Inflammatory macrophage (primary cell): ENCODE measurements at places on chromosomes 5 and 9.

DNA sequence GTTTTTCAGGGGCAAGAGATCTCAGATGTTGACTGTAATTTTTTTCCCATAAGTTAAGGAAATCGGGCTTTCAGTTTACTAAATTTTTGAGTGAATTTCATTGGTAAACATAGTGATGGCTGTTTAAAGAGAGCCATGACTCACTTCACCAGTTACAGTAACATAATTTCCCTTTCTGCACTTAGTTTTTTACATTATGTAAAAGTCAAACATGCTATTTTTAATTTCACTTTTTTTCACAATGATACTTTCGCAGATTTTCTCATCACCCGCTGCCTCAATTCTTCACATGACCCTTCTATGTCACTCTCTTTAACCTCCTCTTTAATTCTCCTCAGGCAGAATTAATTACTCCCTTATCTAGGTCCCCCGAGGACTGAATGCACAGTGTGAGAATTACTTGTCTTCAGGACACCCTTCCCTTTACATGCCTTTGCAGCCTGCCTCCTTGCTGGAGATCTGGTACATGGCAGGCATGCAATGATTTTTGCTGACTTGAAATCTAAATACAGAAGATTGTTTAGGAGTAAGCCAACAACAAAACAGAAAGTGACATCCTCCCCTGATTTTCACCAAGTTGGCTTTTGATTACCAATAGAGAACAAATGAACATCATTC lies 217.5 kb upstream of the S1PR3 start:
- no peak for DNase-seq

GRCh38 chr5:129172580-129172979 lies 78.0 kb downstream of the ISOC1 start:
- no peak for DNase-seq

GRCh38 chr5:35608881-35609779 lies 8.5 kb upstream of the SPEF2 start:
- DNase-seq = no peak

- peak; percentile 25 for DNase-seq
Observed at GRCh38 chr5:58759745-58760144, 176.9 kb downstream of the RAB3C start.

DNA sequence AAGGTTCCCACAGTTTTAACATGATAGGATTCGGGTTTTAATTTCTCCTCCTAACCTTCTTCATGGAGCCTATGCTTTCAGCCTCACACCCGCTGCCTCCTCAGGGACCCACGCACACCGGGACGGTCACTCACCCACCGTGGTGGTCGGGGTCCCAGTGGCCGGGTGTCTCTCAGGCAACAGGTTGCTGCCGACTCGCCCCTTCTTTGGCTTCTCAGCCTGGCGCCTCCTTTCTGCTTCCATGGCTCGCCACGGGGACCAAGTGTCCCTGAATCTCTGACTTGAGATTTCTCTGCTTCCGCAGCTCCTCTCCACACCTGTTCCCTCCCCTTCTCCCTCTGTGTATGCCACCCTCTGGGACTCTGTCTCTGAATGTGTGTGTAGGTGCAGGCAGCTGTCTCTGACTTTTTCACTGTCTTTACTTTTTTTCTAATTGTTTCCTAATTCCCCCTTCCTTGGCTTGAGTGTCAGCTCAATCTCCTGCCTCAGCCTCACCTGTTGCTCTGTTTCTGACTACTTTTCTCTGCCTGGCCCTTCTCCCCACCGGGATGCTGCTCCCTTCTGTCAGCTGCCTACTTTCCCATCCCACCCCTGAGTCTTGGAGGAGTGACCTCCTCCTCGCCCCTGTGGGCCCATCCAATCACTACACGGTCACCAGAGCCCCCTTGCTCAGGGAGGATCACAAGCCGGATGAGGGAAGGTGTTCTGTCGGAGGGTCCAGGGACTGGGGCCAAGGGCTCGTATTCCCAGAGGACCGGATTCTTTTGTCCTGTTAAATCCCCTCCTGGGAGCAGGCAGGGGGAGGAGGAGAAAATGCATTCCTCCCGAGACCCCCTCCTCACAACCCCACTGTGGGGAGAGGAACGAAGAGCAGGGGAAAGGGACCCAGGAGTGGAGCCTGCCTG lies at the start of gene PROP1:
TSS of gene PROP1 (minus strand) at position 552 of the 905 bp plus-strand sequence. CDS start at position 243, 309 bp downstream.
- no peak for DNase-seq

- no peak for DNase-seq
Observed at GRCh38 chr5:163790497-163790896, 285.1 kb downstream of the MAT2B start.

DNA sequence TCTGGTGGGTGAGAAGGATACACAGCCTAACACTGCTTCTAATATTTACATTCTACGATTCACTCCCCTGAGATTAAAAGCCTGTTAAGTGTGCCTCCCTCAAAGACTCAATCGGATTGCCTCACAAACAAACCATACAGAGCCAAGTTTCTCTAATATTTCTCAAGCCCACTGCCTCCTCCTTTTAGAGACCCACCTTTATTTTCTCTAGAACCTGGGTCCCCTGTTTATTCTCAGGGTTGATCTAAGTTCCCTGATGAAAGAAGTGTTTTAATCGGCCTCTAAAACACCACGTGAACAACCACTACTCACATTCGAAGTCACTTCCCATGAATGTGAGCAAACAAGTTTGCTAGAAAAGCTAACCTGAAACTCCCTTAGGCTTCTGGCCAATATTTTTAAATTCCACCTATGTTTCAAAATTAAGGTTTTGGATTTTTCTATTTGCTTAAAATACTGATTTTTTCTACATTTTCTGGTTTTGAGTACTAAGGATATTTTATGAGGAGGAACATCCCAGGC lies 76.5 kb downstream of the GLIS3 start:
- DNase-seq = no peak

DNA sequence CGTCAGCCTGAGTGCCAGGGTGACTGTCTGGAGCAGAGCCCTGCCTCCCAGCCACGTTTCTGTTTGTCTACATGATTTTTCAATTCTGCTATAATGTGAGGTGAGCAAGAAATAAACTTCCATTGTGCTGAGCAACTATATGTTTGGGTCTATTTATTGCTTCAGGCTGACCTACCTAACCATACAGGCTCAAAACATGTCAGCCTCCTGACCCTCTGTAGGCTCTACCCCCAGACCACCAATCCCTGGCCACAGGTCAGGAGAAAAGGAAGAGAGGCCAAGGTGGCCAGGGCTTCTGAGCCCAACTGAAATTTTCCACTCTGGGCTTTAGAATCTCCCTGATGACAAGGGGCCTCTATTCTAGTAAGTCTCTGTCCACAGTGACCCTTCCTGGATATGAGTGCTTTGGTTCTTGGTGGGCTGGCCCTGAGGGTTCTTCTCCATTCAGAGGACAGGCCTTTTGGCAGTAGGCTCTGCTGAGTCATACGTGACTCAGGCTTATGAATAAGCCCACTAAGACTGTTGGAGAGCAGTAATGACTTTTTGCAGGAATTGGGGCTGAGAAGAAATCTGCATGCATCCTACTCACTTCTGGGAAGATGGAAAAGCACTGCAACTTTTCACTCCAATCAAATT lies 117.2 kb upstream of the TBCA start:
- peak; percentile 27 for DNase-seq

DNA sequence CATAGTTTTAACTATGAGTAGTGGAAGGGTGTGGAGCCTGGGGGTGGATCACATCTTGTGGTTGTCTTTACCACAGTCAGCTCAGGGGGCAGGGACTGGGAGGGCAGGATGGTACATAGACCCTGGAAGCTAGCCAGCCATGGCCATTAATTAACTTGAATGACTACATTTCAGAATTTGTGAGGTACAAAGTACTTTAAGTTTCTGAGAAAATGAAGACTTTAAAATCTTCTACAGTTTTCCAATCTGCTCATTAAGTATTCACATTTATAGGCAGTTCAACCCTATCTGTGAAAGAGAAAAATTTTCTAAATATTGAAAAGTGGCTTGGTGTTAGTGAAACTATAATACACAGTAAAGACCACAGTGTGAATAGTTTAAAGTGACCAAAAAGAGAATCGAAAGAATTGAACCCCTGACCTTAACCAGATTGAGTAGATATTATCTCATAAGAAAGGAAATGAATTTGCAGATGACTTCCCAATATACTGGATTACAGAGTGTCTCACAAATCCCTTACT lies 234.2 kb upstream of the MEF2C start:
- DNase-seq = no peak
